RWPE2 (cell line): ENCODE measurements at places on chromosomes 6 and 20.

DNA sequence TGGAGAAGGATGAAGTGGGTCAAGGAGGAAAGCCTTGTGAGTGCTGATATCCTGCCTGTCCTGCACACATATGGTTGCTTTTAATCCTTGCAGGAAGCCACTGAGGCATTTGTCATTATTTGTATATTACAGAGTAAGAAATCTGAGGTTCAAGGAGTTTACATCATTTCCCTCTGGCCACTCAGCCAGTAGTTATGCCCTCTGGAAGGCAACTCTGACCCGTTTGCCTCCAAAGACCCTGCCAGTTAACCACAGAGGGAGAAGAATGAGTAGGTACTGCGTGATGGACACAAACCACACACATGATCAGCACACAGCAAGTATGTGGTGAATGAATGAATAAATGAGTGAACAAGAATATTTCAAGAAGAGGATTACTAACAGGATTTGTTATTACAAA is 7.9 kb upstream of the FAM210B start:
- no peak for DNase-seq
- H3K4me3 ChIP-seq = no peak overlapping the region
- H3K27ac ChIP-seq = no peak overlapping the region
- H3K27me3 ChIP-seq = no peaks in the 10 kb centered on the region

GRCh38 chr6:34284563-34285447 is 36.0 kb upstream of the SMIM29 start:
- H3K4me3 ChIP-seq = no peak overlapping the region
- H3K36me3 ChIP-seq = peaks cover 35% of the 10 kb centered on the region; the same call in 1 of the 2 replicates
- no peaks in the 10 kb centered on the region for H3K4me1 ChIP-seq
- H3K27ac ChIP-seq = no peak overlapping the region
- DNase-seq = no peak

DNA sequence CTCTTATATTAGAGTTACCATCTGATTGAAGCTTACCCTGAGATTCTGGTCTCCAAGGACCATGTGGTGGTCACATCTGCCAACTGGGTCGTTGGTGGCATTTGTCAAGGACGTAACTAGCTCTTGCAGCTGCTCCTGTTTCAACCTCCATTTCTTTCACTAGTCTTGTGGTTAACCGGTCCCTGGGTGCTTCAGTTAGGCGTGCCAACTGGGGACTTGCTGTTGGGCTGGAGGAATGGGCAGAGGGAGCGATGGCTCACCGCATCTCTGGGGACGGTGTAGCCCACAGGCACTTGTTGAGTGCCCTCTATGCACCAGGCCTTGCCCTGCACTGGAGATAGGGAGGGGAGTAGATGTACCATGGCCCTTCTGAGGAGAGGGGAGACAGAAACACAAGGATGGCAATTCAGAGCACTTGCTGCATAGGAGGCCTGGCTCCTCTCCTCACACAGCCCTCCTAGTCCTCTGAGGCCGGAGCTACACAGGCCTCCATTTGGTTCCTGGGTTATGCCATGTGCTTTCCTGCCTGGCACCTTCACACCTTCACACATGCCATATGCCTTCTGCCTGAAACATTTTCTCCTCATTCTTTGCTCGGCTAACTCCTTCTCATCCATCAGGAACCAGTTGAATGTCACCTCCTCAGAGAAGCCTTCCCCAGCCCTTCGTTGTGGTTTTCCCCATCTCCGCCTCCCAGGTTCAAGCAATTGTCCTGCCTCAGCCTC is 20.0 kb upstream of the ASXL1 start:
- peak; percentile 70 for DNase-seq
- peaks cover 6% of the 10 kb centered on the region for H3K4me1 ChIP-seq
- H3K27ac ChIP-seq = no peak overlapping the region
- no peaks in the 10 kb centered on the region for H3K27me3 ChIP-seq

GRCh38 chr6:90285611-90286381 is 10.8 kb downstream of the BACH2 start:
- no peaks in the 10 kb centered on the region for H3K27me3 ChIP-seq
- peak overlapping the region; percentile 64 for H3K27ac ChIP-seq
- H3K4me1 ChIP-seq = peaks cover 23% of the 10 kb centered on the region
- peak; percentile 79 for DNase-seq
- no peak overlapping the region for H3K4me3 ChIP-seq

- H3K36me3 ChIP-seq = no peaks in the 10 kb centered on the region
- H3K27ac ChIP-seq = no peak overlapping the region
- no peak for DNase-seq
- H3K4me3 ChIP-seq = no peak overlapping the region
These were observed 100.2 kb downstream of the TRMT11 start for GRCh38 chr6:126086560-126086959.

DNA sequence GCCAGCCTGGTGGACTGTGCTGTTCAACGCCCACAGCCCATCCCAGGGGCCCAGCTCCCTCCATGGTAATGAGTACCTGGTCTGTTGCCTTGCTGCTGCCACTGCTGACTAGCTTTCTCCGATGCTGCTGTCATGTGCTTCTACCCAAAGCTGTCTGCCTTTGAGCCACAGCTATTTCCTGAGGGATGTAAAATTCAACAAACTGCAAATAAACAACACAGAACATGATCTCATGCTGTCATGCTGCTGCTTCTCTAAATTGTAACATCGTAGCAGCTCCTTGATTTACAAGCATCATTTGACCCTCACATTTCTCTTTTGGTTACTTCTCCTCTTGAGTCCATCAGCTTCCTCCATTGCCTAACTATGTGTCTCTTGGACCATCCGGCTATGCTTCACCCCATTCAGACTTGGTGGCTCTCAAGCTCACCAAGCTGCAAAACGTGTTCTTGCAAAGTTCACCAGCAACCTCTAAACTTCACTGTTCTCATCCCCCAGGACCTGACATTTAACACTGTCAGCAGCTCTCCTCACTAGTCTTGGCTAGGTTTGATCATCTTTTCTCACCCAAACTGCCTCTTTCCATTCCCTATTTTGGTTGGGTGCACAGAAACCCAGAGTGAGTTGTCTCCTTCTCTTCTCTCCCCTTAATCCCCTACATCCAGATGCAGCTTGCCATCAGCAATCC is 54.6 kb downstream of the FYN start:
- H3K27ac ChIP-seq = no peak overlapping the region
- DNase-seq = no peak
- H3K36me3 ChIP-seq = 0 out of 2 replicates have a peak, but pooled peaks cover 5% of the 10 kb centered on the region
- H3K4me3 ChIP-seq = no peak overlapping the region
- no peaks in the 10 kb centered on the region for H3K27me3 ChIP-seq
- H3K4me1 ChIP-seq = peaks cover 9% of the 10 kb centered on the region

- H3K27ac ChIP-seq = peak overlapping the region; percentile 39
- H3K27me3 ChIP-seq = no peaks in the 10 kb centered on the region
- H3K4me1 ChIP-seq = no peaks in the 10 kb centered on the region
- peaks cover 40% of the 10 kb centered on the region for H3K36me3 ChIP-seq
These were observed 1.1 kb upstream of the NECAB3 start for GRCh38 chr20:33675136-33675959.

DNA sequence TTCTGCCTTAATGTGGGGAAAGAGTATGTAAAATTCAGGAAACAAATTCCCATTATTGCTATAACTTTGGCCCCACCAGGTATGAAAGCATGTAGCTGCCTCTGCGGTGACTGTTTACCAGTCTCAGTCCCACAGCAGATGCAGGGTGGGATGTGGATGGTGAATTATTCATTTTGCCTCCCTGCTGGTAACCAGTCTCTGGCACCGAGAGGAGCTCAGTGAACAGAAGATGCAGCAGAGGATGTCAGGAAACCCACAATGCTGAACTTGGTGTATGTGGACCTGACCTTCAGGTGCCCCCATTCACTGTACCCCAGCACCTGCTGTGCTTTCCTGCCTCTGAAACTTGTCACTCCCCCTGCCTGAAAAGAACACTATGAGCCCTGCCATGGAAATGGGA is 8.8 kb upstream of the METTL24 start:
- no peak overlapping the region for H3K4me3 ChIP-seq
- peaks cover 33% of the 10 kb centered on the region for H3K27me3 ChIP-seq
- no peaks in the 10 kb centered on the region for H3K4me1 ChIP-seq
- no peak for DNase-seq
- no peaks in the 10 kb centered on the region for H3K36me3 ChIP-seq
- no peak overlapping the region for H3K27ac ChIP-seq

DNA sequence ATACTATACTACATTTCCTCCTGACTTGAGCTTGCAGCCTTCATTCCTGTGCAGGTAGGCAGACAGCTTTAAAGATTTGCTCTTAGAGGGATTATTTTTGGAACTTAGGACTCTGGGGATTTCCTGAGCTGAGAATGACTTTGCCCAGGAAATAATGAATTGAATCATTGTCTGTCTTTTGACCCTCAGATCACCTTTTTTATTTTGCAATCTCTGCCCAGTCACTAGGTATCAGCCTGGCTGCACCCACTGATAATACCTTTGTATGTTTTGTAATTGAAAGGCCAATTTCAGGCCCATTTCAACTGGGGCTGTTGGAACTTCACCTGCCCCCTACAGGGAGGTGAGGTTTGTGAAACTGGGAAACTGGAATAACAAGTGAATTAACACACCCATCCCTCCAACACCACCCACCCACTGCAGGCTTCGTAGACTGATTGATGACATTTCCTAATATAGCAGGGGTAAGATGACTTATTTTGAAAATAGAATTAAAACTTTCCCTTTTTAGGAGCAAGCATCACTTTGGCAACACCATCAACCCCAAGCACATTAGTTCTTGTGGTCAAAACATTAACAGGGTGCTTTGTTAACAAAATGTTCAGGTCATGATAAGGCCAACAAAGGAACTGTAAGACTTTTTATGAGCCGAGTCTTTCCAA is 157.1 kb upstream of the CENPW start:
- no peak overlapping the region for H3K27ac ChIP-seq
- H3K27me3 ChIP-seq = no peaks in the 10 kb centered on the region
- H3K4me3 ChIP-seq = no peak overlapping the region
- DNase-seq = no peak
- no peaks in the 10 kb centered on the region for H3K36me3 ChIP-seq
- peaks cover 26% of the 10 kb centered on the region for H3K4me1 ChIP-seq

GRCh38 chr20:35444226-35444625 is 6.2 kb upstream of the GDF5 start:
- peaks cover 13% of the 10 kb centered on the region for H3K4me1 ChIP-seq
- no peaks in the 10 kb centered on the region for H3K36me3 ChIP-seq
- no peak overlapping the region for H3K27ac ChIP-seq
- no peaks in the 10 kb centered on the region for H3K27me3 ChIP-seq

DNA sequence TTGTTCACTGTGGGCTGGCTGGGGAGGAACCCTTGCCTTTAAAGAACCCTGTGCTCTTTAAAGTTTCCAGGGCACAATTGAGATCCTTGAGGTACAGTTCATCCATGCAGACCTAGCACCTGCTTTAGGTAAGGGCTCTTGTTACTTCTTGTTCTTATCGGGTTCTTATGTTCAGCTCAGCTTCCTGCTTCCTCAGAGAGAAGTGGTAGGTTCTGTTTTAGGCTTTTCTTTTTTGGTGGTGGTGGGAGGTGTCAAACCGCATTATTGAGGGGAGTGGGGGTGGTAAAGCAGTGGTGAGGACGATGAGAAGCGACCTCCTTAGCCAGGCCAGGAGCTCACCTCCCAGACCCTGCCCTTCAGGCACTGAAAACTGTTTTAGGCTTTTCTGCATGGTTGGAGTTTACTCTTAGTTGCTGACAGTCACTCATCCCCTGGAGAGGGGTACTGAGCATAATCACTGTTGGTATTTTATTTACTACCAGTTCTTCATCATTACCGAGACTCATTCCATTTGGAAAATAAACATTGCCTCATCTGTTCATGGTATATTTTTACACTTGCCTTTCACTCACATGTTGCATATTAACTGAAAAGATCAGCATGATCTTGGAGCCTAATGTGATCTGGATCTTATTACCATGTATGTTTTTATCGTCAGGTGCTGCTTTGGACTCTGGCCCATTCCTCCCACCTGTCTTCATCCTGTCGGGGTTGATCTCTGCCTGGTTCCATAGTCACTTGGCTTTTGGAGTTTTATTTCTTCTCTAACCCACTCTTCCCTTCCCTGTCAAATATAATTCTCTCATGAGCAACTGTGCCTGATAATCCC is 35.4 kb downstream of the SLC16A10 start:
- no peaks in the 10 kb centered on the region for H3K4me1 ChIP-seq
- no peak for DNase-seq
- no peaks in the 10 kb centered on the region for H3K36me3 ChIP-seq
- H3K27ac ChIP-seq = no peak overlapping the region
- no peak overlapping the region for H3K4me3 ChIP-seq

GRCh38 chr6:83708970-83709747 is at the start of gene SNAP91:
SNAP91 (minus strand) TSS chr6:83709101; CDS start chr6:83707927, 1,174 bp downstream.
- no peaks in the 10 kb centered on the region for H3K36me3 ChIP-seq
- H3K4me1 ChIP-seq = no peaks in the 10 kb centered on the region
- H3K27me3 ChIP-seq = peaks cover 55% of the 10 kb centered on the region
- DNase-seq = peak; percentile 51
- peak within 1 kb of the TSS; percentile 40 for H3K4me3 ChIP-seq

DNA sequence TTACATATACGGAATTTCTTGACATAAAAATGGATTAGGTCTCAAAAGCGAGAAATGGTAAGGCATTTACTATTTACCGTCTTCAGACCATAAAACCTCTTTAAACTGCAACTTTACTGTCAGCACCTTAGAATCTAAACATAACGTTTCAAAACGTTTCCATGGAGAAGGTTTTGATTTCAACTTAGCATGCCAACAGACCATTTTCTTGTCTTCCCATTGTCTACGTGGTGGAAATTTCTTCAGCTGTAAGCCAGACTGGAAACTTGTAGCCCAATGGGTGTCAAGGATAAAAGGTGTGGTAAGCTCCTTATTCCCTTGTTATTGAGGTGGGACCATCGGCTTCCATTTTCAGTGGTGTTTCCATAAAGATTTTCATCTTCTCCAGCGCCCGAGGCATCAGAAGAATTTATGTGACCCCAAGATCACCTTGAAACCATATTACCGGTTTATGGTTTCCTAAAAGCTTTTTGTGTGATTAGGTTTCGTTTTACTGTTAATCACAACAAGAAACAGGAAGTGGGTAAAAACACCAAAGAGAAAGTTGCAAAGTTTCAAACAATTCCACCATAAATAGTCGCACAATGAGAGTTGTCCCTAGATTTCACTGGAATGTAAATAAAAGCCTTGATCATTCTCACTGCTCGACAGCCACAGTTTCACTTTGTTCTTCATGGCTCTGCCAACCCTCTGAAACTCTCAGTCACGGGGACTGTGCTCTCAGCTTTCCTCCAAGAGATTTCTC is 63.0 kb upstream of the CD2AP start:
- H3K4me3 ChIP-seq = peak overlapping the region; percentile 23
- no peaks in the 10 kb centered on the region for H3K4me1 ChIP-seq
- H3K27ac ChIP-seq = peak overlapping the region; percentile 25
- H3K36me3 ChIP-seq = no peaks in the 10 kb centered on the region
- no peaks in the 10 kb centered on the region for H3K27me3 ChIP-seq

DNA sequence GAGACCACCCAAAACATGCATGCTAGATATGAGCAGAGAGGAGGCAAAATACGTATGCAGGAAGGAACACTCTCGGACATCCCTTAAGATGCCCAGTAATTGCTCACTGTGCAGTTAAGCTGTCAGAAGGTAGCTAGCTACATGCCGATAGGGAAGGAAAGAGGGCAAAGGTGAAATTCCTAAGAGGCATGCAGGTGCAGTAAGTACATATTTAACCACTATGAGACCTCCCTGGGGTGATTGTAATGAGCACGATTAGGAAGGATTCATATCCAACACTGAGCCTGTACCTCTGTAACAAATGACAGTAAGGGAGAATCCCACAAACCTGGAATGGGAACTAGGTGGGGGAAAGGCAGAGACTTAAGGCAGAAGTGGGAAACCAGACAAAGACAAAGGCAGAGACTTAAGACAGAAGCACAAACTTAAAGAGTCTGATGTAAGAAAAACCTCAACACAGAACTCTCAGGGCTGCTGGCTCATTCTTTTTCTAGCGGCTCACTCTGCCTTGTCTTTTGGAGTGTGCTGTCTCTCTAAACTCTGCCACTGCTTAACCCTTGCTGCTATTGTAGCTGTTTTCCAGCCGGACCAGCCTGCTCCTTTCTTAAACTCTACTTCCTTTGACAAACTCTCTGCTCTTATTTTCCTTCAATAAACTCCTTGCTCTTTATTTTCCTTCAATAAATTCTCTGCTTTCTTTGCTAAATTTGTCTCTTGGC is 148.1 kb downstream of the UBE3D start:
- no peaks in the 10 kb centered on the region for H3K4me1 ChIP-seq
- H3K36me3 ChIP-seq = no peaks in the 10 kb centered on the region
- no peak overlapping the region for H3K4me3 ChIP-seq
- no peak overlapping the region for H3K27ac ChIP-seq
